ENCODE measurements at places on chromosomes 1 and 21.

DNA sequence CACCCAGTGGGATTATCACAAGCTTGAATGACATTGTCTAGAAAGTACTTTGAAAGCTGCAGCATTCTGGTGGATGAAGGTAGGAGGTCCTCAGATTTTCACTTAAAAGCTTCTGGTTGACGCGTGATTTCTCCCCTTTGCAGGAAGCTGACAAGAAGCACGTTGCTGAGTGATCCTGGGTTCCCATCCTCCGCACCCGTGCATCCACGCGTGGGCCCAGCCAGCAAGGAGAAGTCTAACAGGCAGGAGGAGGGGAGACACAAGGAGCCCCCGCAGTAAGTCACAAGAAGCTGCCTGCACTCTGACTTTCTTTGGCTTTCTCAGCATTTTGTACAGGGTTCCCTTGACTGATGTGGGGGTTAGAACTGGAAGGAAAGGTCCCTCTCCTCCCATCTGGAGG lies 7.8 kb upstream of the B3GALT5 start:
- no peak for DNase-seq

DNA sequence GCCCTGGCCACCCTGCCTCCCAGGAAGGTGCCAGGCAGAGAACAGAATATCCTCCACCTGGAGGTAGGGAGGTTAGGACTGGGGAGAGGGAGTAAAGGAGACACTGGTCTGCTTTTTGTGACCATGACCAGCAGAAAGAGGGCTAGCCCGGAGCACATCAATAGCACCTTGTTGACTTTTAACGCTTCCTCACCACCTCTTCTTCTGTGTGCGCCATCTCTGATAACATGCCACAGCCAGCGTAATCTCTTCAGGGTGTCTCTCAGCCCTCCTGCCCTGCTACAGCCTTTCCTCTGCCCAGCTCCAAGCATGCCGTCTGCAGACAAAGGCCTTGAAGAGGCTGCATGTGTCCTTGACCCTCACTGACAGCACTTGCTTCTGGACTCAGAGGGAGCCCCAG lies 50.9 kb upstream of the GJA5 start:
- DNase-seq = no peak

GRCh38 chr1:179334440-179334839 lies 31.3 kb upstream of the AXDND1 start:
- no peak for DNase-seq

- DNase-seq = no peak
These were observed 21.8 kb upstream of the SARS1 start for GRCh38 chr1:109191891-109192290.

GRCh38 chr1:31775210-31775999 lies 11.3 kb upstream of the ADGRB2 start:
- no peak for DNase-seq

DNA sequence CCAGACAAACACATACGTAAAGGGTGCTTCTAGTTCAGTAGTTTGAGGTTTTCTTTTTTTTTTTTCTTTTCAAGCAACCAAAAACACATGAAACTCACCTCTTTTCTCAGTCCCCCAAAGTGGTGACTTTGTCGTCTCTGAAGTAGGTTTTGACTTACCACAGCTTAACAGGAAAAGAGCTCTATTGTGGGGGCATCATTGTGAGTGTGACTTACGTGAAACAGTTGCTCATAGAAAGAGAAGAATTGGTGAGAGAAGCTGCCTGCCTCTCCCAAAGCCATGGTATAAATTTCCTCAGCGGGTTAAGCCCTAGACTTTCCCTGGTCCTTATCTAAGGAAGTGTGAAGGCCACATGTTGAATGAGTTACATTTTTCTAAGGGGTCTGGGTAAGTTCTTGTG lies 11.9 kb downstream of the FASLG start:
- peak; percentile 78 for DNase-seq

DNA sequence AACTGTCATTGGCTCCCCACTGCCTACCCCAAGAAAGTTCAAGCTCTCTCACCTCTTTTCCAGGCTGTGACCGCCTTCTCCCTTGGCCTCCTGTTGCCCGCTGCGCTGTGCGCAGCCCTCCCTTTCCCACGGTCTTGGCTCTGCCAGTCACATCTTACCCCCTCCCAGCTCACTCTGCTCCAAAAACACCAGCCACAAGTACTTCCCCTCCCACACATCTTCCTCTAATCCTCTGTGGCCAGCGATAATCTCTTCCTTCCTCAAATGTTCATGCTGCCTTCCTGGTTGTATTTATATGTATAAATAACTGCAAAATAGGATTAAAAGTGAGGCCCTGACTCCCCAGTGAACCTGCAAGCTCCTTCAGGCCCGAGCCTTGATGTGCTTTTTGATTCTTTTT lies 81.8 kb downstream of the AJAP1 start:
- no peak for DNase-seq

DNA sequence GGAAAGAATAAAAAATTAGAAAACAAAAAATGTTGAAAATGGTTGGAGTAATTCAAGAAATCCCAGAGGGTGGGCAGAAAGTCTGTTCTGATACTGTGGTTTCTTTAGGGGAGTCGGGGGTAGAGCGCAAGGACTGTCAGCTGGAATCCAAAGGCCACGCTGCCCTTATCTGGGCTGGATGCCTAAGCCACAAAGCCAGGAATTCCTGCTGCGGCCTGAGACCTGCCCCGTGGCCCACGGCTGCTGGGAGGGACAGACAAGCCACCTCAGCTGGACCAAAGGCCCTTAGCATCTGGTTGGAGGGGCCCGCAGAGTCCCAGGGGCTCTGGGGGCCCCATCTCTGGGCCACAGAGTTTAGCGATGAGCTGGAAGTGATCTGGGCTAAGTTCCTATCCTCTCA lies 60.2 kb downstream of the DMRTB1 start:
- DNase-seq = no peak

All from CD4-positive, alpha-beta T cell treated with Interferon alpha-2 for 1 hour (primary cell).